ENCODE measurements at places on chromosomes 1 and 21. TPM values are rescaled to one million over a fixed set of nuclear protein-coding genes. Genes with fewer than 3 reads are reported as not detected.

- no peak for DNase-seq
Observed at GRCh38 chr1:202664083-202664482, 46.2 kb downstream of the SYT2 start.

GRCh38 chr1:202656951-202657646 is 53.2 kb downstream of the SYT2 start:
- DNase-seq, result peak; percentile 16

DNA sequence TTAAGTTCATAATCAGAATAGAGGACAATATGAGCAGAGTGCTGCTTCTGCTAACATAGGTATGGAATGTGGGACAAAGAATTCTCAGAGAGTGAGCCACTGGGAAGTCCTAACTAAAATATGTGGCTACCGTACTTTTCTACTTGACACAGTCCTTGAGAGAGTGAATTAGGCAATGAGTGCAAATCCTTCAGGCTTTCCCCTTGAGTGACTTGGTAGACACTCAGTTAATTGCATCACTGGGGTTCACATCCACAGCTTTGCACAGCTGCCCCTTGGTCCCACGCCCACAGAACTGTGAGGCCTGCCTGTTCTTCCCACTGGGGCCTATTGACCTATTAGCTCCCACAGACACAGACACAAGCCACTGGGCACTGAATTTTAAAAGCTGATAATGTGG is 40.5 kb upstream of the PAXBP1 start:
- no peak for DNase-seq

GBP1 gene
- total RNA-seq, result 2.7 TPM

LCA5L gene
- 2.6 TPM for total RNA-seq

ETNK2 gene
- 9.1 TPM for total RNA-seq

All from dorsolateral prefrontal cortex (tissue), 122 donors.